NCI-H460 (cell line): ENCODE measurements at places on chromosomes 3 and 15.
A peak's percentile ranks its signal among the peaks of the same experiment; 100 is the strongest.

GRCh38 chr3:99777708-99778107, 40.0 kb upstream of the CMSS1 start:
- no peak for DNase-seq

- DNase-seq, result no peak
Measured at GRCh38 chr3:159448902-159449301, 539.7 kb upstream of the IL12A start.

DNA sequence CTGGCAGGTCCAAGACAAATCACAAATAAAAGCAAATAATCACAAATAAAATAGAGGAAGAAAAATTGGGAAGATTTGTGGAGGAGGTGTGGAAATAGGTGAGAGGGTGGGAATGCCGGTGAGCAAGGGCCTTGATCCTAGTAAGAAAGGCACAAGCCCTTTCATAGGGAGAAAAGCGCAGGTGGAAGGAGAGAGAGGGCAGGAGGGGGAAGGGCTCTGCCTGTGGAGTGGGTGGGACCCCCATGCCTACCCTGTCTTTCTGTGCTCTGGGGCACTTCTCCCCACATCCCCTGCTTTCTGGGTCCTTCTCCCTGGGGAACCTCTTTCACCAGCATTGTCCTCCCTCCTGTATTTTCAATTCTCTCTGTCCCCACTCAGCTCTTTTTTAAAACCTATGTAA, 711 bp upstream of the TGM5 start:
- no peak for DNase-seq

GRCh38 chr3:160006282-160007163, 17.9 kb downstream of the IL12A start:
- peak; percentile 41 for DNase-seq

DNA sequence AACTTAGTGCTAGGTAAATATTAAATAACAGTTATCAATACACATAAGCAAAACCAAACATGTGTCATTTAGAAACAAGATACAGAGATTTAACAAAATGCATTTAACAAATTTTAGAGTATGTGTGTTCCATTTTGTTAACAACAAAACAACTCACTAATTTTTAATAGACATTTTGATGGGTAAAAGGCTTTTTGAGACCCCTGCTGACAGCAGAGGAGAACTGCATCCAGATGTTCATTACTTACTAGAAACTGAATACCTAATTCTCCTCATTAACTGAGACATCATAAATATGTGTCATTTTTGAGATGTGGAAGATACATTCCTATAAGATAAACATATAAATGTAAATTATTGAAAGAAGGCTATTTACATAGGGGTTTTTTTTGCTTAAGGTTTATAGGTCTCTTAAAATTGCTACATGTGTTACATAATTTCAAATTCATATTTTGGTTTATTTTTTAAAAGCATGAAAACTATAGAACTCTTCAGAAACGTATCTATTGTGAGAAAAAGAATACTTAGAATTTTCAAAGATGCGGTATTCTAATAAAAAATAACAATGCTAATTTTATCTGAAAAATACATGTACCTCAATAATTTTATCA, 1009.8 kb downstream of the TUSC7 start:
- DNase-seq, result no peak

GRCh38 chr3:32551087-32551486, 19.6 kb downstream of the DYNC1LI1 start:
- DNase-seq, result no peak

DNA sequence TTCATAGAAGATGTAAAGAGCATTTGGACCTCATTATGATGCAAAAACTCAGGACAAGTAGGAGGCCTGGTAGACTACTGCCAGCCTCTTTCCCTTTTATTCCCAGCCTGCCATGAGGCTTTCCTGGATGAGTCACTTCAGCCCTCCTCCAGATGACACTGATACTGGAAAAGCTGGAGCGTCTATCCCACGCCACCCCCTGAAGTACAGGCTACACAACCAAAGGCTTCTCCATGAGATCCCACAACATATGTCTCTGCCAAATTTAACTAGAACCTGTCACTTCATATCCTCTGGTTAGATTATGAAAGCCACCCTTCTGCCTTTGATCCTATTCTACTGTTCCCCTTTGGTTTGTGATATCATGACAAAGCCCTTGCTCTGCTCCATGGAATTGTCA, 56.1 kb upstream of the CPNE4 start:
- DNase-seq, result no peak

- DNase-seq, result peak; percentile 69
Measured at GRCh38 chr15:82936966-82937711, 15.4 kb downstream of the HOMER2 start.

- no peak for DNase-seq
Measured at GRCh38 chr15:44308415-44308814, 19.9 kb downstream of the GOLM2 start.
